PC-3 (cell line): ENCODE measurements at places on chromosomes 6 and 20.

DNA sequence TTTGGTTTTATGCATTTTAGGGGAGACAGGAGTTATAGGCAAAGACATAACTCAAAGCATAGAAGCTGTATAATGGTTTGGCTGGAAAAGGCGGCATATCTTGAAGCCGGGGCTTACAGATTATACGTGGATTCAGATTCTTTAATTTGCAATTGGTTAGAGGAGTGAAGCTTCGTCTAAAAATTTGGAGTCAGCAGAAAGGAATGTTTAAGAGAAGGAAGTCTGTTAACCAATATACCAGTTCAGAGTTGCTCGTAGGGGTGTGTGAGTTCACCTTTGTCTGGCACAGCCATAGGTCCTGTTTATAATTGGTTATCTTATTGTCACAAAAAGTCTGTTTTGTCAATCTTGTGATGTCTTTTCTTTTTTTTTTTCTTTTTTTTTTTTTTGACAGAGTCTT, 8.9 kb downstream of the ARHGAP40 start:
- peak; percentile 79 for DNase-seq

- DNase-seq = no peak
These were observed 21.8 kb downstream of the SERPINB6 start for GRCh38 chr6:2949536-2950083.

- DNase-seq = no peak
These were observed 70.3 kb downstream of the HIVEP2 start for GRCh38 chr6:142874676-142875075.

GRCh38 chr6:161244725-161245124, 29.1 kb downstream of the AGPAT4 start:
- no peak for DNase-seq

DNA sequence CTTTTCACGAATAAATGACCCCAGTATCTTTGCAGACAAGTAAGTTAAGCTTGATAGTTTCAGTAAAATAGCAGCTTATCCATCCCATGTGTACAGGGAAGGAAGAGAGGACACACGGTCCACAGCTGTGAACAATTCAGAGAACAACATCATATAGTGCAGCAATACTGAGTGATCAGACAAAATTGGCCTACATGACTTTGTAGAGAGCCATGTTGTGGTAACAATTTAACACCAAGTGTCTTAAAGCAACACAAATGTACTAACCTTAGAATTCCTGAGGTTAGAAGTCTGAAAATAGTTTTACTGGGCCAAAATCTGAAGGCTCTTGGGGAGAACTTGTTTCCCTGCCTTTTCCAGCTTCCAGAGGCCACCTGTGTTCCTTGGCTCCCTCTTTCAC, 12.5 kb downstream of the FAM184A start:
- DNase-seq = no peak

DNA sequence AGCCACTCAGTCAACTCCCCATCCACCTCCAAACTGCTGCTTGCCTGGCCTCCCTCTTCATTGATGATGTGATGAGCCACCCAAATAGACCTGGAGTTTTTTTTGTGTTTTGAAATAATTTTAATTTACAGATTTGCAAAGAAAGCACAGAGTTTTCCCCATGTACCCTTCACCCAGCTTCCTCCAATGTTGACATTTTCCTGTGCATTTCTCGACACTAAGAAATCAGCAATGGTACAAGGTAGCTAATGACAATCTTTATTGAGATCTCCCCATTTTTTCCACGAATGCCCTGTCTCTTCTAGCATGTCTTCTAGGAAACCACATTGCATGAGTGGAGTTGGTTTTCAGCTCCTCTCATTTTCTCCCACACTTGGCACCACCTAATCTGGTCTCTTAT, 30.1 kb downstream of the PPP1R14C start:
- DNase-seq = no peak

GRCh38 chr6:15263780-15264374, 18.0 kb downstream of the JARID2 start:
- no peak for DNase-seq

DNA sequence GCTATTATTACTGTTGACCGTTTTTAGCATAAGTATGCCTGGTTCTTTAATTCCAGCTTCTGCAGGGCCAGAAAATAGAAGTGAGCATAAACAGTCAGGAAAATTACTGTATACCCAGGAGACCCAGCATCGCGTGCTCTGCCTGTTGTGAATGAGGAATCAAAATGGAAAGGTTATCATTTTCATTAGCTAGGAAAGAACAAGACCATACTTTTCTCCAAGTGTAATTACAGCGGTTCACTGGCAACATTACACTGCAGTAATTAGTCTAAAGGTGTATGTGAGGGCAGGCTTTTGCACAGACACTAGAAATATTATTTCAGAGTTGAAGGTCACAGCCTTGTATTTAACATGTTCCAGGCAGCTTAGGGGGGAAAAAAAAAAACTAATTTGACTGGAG, 403.8 kb upstream of the SOX4 start:
- no peak for DNase-seq

DNA sequence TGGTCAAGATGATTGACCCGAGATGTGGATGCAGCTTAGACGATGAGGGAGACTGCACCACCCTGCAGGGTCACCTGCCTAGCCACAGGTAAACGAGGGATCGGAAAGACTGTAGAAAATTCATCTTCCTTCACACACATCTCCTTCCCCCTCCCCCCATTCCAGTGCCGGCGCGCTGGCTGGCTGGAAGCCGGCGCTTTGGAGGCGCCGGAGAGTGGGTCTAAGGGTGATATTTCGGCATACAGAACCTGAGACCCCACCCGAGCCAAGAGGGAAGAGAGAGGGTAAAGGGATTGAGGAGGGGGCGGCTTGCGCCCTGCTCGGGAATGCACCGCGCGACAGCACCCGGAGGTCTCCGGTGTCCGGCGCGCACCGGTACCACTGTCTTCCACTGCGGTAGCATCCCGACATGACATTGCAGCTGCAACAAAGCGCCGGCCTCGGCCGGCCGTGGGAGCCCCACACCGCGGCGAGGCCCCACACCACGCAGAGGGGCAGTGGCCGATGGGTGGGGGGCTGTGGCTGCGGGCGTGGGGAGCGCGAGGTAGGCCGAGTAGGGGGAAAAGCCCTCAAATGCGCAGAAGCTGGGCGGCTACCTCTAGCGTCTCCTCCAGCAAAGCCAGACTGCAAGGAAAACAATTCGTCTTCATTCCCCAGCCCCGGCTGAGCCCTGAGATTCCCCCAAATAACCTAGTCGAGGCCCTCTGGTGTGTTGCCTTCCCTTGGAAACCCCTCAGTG, 984 bp downstream of the TNFRSF21 start:
- DNase-seq = peak; percentile 23

DNA sequence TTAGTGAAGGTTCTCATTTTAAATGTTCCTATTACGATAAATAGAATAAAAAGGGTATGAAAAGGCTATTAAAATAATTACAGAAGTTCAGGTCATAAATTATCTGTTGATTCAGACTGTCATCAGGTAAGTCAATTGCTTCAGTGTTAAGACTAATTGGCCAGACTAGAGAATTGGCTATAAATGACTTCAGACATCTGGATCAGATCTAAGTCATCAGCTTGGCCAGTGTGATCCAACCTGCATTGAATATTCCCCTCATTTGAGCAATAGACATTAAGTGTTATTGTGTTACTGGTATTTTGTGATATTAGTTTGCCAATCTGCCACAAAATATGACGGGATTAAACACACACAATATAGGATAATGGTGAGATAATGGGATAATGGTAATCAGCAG, 377.6 kb upstream of the CITED2 start:
- no peak for DNase-seq

DNA sequence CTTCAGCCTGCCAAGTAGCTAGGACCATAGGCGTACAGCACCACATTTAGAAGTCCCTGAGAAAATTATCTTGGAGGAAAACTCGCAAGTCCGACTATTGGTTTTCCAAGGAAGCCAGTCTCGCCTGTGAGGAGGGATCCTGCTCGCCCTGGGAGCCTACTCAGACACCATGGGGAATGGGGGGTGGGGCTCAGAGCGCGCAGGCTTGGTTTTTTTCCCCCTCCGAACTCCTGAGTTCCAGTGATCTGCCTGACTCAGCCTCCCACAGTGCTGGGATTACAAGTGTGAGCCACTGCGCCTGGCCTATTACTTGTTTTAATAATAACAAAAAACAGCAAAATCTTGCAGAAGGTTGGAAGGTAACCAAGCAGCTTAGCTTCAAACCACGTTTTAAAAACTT, 153.7 kb downstream of the OR2B2 start:
- no peak for DNase-seq

DNA sequence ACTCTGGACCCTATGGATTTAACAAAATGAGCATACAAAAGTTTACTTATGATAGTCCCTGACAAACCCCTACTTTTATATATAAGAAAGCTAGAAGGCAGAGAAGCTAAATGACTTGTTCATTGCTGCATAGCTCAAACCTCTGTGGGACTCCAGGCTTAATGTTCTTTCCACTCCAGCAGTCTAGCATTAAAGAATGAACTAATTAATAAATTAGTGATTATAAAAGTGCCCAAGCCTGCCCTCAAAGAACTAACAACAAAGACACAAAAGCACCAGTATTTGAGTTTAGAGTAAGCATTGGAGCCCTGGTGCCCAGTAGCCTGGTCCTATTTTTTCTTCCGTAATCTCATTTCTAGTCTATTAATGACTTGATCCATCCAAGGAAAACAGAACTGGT, 59.9 kb downstream of the LAMA4 start:
- DNase-seq = no peak

GRCh38 chr6:84836366-84836765, 72.0 kb upstream of the TBX18 start:
- no peak for DNase-seq

- DNase-seq = no peak
These were observed 24.2 kb downstream of the POFUT1 start for GRCh38 chr20:32231847-32232246.

- DNase-seq = no peak
These were observed 117.3 kb downstream of the B3GAT2 start for GRCh38 chr6:70839286-70840266.

- DNase-seq = peak; percentile 36
These were observed 40.1 kb downstream of the ADNP start for GRCh38 chr20:50891138-50891537.

GRCh38 chr6:116954938-116955337, 77.9 kb downstream of the RFX6 start:
- DNase-seq = no peak

- peak; percentile 62 for DNase-seq
These were observed 459.1 kb upstream of the JAG1 start for GRCh38 chr20:11132819-11133415.
